ENCODE measurements at places on chromosomes 12 and 14.
A peak's percentile ranks its signal among the peaks of the same experiment; 100 is the strongest.

DNA sequence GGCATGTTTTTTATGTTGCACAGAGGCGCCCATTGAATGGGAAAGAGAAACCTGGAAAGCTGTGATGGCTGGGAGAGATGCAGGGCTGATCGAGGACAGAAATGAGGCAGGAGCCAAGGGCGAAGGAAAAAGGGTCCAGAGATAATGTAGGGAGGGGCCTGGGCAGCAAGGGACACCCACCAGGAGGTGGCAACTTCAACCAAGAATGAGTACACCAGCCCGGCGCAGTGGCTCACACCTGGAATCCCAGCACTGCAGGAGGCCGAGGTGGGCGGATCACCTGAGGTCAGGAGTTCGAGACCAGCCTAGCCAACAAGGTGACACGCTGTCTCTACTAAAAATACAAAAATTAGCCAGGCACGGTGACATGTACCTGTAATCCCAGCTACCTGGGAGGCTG lies 4.0 kb downstream of the SSH1 start:
- DNase-seq, result no peak

DNA sequence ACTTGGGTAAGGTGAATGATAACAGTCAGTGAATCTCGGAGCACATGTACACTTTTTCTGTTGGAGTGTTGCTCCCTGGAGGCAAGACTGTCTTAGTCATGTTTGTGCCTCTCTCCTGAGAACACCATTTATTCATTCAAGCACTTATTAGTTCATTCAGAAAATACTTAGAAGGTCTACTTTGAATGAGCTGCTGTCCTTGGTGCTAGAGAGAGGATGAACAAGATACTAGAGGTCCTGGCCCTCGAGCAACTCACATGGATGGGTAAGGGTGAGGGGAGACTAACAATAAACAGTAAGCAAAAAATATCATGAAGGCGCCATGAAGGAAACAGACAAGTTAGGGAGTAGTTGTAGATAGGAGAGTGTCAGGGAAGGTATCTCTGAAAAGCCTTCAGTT lies 17.1 kb upstream of the SAMD4A start:
- DNase-seq, result no peak

DNA sequence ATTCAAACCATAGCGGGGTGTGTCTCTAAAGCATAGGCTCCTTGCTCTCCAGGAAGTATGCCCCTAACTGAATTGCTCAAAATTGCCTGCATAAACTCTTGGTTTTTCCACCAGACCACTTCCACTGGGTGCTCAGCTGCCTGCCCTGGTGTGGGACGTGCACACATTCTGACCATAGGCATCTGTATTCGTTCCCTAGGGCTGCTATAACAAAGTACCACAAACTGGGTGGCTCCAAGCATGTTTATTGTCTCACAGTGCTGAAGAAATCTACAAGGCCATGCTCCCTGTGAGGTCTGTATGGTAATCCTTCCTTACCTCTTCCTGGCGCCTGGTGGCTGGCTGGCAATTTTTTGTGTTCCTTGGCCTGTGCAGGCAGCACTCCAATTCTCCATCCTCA lies 16.4 kb upstream of the GALNT6 start:
- DNase-seq, result no peak

DNA sequence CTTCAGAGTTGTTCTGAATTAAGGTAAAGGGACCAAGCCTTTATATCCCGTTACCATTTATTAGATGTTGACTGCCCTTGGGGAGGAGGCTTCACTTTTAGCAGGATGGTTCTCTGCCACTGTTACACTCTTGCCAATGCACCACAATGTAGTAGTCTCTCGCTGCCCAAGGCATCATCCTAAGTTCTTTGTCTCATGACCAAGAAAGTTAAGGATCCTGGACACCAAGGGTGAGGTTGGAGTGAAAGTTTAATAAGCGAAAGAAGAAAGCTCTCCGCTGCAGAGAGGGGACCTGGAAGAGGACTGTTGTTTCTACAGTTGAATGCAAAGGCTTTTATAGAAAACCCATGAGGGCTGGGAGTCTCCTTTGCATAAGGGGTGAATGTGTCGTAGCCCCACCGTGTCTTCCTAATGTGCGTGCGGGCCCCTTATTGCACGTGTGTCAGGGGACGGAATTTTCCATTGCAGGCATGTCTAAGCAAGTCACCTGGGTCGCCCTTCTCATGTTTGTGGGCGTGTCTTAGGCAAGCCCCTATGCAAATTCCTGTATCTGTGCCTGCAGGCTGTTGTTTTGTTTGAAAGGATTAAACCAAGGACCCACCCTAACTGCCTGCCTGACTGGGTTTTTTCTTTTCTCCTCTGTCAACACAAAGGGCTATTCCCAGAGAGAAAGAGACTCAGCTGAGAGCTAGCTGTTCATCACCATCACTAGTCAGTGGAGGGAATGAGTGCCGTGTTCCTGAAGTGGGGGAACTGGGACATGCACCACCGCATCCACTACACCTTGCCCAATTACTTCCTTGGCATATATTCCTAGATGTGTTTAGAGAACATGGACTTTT lies 17.6 kb upstream of the RNASE1 start:
- DNase-seq, result no peak

GRCh38 chr12:62575036-62575435 lies 108.4 kb downstream of the MON2 start:
- DNase-seq, result no peak

DNA sequence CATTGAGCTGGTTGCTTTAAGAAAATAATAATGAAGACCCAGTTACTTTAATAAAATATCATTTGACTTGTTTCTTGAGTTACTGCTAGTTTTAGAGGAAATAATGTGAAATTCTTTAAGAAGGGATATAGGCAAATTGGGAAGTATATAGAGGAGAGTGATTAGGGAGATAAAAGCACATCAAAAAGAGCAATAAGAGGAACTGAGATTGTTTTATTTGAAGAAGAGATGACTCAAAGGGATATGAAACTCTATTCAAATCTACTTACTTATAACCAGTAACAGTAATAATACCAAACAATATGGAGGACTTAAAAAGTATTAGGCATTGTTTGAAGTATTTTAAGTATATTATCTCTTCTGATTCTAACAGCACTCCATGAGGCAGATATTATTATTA lies 37.1 kb downstream of the LRRK2 start:
- DNase-seq, result no peak

- no peak for DNase-seq
Observed at GRCh38 chr12:122054842-122055520, 23.6 kb upstream of the MLXIP start.

- no peak for DNase-seq
Observed at GRCh38 chr12:115964214-115964613, 313.3 kb downstream of the MED13L start.

DNA sequence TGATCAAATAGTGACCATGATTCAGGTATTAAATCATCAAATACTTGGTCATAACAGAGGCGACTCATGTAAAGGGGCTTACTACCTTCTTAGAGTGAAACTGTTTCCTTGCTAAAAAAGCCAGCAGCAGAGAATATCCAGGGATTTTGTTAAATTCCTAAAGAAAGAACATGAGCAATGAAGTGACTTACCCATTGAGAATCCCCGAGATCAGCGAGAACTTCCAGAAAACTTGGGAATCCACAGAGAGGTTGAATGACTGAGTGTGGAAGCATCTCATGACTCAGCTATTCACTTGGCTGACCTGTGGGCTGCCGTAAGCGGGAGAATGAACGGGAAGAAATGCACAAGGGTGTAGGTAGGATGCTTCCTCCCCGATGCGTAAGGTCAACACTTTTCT lies 85.3 kb upstream of the KCNA1 start:
- DNase-seq, result no peak

DNA sequence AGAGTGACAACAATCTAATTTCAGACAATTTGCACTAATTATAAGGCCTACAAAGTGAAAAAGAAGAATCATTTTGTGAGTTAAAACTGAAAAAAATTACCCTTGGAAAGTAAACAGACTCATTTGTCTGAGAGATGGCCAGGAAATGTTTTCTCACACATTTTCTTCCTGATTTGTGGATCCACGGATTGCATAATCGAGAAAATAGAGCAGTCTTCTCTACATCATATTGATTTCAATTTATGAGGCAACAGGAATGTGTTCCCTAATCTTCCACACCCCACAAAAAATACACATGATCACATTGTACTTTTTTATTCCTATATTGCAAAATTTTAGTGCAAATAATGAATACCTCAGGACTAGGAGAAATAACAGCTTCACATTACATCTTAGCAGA lies 160.8 kb downstream of the CCER1 start:
- no peak for DNase-seq

GRCh38 chr12:84276215-84276614 lies 636.4 kb downstream of the SLC6A15 start:
- no peak for DNase-seq

DNA sequence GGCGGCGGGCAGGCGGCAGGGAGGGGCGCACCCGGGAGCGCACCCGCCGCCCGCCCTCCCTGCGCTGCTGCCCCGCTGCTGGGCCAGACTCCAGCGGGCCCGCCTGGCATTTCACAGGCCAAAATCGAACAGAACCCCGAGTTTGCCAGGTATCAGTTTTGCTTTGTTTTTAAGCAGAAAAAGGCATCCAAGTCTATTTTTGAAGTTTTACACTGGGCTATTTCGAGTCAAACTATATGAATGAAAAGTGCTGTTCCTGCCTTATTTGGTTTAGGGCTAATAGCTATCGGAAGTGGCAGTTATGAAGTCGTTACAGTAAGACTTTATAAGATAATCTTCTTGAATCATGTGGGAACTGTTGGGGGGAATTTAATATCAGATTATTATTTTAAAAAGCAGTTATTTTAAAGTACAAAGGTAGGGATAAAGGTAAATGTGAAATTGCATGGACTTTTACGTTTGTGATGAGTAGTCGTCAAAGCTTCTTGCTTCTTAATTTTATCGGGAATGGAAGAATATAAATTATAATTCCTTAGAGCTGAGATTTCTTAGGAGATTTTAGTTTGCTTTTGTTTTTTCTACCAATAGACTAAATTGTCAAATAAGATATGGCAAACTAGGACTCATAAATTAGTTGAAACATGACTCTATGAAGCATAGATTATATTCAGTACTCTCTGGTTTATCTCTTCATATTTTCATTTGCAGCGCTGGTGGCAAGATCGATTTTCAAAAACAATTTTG lies 1.1 kb downstream of the MSRB3 start:
- no peak for DNase-seq

DNA sequence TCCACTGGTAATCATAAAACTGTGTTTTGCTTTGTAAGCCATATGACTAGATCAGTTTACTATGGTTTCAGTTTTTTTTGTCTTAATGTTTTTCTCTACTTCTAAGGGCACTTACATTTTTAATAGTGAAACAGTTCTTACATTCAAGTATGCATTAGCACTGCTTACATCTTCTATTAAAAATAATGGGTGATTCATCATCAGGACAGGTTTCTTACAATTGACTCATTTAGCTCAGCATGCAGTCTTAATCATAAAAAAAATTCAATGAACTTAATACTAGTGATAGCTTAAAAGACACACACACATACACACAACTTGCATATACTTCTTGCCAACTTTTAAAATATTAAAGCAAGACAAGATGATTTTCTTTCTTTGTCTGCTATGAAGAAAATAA lies 845.7 kb upstream of the USP15 start:
- peak; percentile 74 for DNase-seq

DNA sequence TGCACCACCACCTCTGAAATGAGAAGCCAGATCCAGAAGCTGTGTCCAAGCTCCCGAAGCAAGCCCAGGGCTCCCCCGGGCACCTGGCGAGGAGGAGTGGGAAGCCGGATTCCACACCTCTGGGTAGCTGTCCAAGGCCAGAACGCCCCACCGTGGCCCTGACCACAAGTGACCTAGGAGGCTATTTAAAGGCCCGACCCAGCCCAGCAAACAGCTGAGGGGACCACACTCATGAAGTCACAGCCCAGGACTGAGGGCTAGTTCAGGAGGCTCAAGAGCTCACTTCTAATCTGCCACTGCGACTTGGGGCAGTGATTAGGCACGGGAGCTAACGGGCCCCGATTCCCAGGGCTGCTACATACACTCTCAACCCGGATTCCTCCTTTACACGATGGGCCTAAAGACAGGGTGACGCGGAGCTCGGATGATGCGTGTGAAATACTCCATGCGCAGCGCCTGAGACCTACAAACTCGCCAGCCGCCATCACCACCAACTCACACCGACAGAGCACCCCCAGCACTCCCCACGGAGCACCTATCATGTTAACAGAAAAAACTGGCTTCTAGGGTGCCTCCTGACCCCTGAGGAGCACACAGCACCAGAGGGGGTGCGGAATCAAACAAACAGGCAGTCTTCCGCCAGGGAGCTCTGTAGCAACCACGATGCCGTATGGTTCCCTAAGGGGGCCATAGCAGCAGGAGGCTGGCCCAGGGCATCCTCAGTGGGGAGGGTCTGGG lies 84.0 kb upstream of the GPR68 start:
- no peak for DNase-seq

DNA sequence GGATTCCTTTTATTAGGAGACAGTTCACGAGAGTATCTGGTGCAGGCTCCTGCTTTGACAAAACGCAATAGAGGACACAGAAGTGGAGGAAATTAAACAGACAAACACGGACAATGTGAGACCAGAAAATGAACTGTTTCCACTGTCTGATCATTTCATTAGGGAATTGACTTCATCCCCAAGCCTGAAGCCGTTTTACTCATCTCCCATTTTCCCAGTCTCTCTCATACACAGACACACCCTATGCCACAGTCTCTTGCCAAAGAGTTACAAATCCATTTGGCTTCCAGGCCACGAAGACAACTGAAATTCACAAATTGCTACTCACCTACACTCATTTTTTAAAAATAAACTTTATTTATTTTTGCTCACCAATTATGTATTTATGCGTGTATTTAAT lies 1087.8 kb upstream of the TMEM132C start:
- DNase-seq, result no peak

GRCh38 chr14:87679866-87680265 lies 313.1 kb downstream of the GALC start:
- DNase-seq, result no peak

- DNase-seq, result no peak
Observed at GRCh38 chr12:82082501-82082900, 275.7 kb downstream of the CCDC59 start.

DNA sequence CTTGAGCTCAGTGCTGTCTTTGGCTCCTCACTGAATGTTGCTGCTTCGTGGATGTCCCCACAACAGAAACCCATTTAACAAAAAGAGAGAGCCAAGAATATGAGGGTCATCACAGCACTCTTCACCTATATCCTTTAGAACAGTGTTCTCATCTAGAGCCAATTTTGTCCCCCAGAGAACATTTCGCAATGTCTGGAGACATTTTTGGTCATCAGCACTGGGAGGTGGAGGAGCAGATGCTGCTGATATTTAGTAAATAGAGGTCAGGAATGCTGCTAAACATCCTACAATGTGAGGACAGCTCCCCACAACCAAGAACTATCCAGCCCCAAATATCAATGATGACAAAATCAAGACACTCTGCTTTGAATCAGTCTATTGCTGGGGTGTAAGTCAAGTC lies 92.5 kb downstream of the BBS10 start:
- no peak for DNase-seq

Data from NCI-H1417 treated with DMSO at 0.1 percent for 48 hours (cell line).